Stimulated activated CD4-positive, alpha-beta T cell treated with anti-CD3 and anti-CD28 coated beads, Interleukin-15, amount 100 ng/mL, for 48 hours (primary cell): ENCODE measurements at places on chromosomes 16 and 17.

DNA sequence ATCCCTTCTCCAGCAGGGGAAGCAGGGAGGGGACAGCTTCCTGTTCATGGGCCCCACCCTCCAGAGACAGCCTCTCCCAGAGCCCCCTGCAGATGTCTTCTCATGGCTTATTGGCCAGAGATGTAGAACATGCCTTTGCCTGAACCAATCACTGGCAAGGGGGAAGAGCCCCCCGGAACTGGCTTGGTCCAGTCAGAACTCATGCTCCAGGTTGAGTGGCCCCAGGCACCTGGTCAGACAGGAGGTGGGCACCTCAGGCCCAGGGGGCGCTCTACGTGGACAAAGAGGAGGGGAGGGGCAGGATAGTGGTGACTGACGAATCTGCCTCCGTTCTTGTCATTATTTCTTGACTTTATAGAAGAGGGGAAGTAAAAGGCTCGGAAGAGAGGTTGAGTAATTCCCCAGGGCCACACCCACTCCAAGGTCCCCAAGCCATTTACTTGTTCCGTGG, 23.6 kb downstream of the RAB11FIP4 start:
- no peak for DNase-seq

GRCh38 chr16:66516509-66516807, 33.5 kb downstream of the TK2 start:
- no peak for DNase-seq

DNA sequence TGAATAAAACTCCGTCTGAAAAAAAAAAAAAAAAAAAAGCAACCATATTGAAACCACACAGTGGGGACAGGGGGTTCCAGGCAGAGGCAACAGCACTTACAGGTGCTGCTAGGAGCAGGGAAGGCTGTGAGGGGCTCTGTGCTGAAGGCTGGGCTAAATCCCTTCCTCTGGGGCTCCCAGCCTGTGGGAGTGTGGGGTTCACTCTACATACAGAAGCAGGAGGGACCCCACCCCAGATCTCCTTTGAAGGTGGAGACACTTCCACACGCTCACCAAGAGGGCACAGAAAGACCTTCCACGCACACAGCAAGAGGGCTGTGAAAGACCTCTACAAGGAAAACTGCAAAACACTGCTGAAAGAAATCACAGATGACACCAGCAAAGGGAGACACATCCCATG, 53.9 kb downstream of the USP22 start:
- no peak for DNase-seq

DNA sequence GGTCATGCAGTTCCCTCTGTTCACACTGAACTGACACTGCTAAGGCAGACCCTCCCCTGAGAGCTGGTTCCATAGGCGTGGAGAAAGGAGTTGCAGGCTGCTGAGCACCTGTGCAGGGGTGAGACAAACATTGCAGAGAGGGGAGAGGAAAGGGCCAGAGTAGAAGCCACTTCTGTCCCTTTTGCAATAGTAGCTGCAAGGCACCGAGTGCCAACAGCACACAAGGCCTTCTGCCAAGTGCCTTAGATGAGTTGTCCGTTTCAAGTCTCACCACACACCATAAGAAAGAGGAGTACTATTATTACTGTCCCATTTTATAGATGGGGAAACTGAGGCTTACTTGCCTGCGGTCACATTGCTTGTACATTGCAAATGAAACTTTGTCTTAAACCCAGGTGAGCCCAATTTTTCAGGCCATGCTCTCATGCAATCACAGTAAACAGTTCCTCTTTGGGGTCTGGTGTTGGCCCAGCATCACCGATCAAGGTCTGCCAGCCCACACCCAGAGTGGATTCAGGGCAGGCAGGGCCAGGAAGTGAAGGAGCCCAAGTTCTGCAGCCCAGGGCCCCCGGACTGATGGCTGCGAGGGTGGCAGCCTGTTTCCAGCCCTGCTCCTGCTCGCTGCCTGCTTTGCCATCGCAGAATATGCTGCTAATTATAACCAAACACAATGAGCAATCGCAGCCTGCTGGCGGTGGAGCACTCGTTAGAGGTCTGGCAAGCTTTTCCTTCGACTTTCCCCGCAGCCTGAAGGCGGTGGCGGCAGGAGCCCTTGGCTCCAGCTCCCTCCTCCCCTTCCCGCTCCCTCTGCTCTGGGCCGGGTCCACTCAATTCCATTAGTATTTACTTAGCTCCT, 36.8 kb upstream of the DYNLL2 start:
- DNase-seq: no peak

GRCh38 chr16:2473446-2473926, 1.4 kb upstream of the TBC1D24 start:
- DNase-seq: no peak

DNA sequence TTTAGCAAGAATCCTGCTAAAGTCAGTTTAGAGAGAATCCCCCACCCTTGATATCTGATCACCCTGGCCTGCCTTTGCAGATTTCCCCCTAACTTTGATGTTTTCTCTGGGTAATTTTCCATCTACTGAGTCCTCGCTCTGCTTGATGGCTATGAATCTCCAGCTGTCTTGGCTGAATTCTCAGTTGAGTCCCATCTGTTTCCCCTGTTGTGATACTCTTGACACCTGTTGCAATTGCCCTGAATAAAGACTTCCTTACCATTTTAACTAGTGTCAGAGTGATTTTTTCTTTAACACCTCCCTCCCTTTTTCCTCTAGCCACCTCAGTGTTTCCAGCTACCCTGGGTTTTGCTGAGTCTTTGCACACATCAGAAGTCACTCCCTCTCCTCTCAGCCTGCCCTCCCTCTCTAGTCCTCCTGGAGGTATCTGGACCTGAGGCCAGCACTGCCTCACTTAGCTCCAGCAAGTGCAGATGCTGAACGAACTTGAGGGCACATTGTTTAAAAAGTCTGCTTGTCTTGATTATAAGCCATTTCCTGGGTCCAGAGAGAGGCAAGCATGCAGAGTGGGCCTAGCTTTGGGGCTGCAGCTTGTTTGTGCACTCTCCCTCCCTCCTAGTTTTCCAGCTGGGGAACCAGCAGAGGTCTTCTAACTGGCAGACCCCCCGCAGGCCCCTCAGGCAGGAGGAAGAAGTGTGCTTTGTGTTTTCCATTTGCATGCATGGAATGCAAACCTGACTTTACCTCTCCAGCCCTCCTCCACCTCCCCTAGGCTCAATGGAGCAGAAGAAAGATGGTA, 33.2 kb downstream of the SPACA3 start:
- DNase-seq: no peak
